Stimulated activated CD4-positive, alpha-beta T cell treated with anti-CD3 and anti-CD28 coated beads, Interleukin-1b, Interleukin-23, amount 100 ng/mL, for 1 hour (primary cell): ENCODE measurements at places on chromosomes 6 and 20.

DNA sequence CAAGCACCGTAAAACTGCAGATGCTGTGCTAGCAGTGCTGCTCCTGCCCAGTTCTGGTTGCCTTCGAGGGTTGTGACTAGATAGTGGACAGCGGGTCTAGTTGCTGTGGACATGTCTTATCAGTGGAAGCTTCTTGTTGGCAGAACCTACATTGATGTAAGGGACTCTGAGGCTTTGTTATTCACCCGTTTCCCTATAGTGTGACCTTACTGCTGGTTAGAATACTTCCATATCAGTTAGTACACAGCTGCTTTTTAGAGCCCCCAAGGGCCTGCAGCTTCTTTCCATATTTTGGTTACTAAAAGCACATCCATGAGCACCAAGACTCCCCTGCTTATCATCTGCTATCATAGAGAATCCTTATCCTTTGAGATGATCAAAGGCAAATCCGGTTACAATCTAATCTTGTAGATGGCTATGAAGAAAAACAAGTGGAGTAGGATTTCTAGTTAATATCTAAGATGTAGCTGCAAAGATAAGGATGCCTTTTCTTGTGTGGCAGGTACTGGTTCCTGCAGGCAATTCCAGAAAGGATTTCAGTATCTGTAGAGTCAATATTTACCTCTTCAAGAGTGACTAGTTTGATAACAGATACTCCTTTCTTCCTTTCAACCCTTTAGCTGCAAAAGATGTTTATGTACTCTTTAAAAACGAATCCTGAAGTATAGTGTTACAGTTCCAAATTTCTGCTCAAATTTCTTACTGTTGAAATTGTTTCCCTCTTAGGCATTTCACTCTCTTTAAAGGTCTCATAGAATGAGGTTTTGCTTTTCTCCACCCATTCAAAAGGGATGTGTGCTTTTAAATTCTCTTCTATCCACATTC lies 163.6 kb downstream of the JARID2 start:
- DNase-seq: no peak

- DNase-seq: no peak
Observed at GRCh38 chr6:108363113-108363512, 68.3 kb downstream of the AFG1L start.

- DNase-seq: no peak
Observed at GRCh38 chr6:4355241-4355640, 219.9 kb upstream of the ECI2 start.

DNA sequence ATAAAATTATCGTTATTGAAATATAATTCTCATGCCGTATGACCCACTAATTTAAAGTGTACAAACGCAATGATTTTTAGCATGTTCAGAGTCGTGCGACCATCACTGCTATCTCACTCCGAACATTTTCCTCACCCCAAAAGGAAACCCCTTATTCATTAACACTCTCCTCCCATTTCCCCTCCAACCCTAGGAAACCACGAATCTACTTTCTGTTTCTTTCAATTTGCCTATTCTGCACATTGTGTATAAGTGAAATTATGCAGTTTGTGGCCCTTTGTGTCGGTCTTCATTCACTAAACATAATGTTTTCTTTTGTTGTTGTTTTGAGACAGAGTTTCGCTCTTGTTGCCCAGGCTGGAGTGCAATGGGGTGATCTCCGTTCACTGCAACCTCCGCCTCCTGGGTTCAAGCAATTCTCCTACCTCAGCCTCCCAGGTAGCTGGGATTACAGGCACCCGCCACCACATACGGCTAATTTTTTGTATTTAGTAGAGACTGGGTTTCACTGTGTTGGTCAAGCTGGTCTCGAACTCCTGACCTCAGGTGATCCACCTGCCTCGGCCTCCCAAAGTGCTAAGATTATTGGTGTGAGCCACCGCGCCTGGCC lies 99.7 kb upstream of the ZNF217 start:
- DNase-seq: no peak

- DNase-seq: no peak
Observed at GRCh38 chr6:63802606-63803206, 167.1 kb downstream of the PHF3 start.

DNA sequence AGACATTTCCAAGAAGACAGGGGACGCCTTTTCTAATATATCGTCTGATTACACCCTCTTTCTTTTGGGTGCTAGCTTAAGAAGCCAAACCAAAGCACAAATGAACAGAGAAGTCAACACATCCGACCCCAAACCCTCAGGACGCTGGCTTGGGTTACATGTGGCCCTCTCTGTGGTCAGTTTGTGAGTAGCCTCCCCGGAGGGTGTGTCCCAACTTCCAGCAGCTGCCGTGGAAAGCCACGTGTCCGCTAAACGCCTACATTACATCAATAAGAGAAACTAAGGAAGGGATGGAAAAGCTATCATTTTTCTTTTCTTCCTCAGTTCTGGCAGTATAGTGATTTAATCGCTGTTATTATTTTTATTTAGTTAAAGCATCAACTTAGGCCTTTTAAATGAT lies 487 bp upstream of the BMP6 start:
- no peak for DNase-seq

DNA sequence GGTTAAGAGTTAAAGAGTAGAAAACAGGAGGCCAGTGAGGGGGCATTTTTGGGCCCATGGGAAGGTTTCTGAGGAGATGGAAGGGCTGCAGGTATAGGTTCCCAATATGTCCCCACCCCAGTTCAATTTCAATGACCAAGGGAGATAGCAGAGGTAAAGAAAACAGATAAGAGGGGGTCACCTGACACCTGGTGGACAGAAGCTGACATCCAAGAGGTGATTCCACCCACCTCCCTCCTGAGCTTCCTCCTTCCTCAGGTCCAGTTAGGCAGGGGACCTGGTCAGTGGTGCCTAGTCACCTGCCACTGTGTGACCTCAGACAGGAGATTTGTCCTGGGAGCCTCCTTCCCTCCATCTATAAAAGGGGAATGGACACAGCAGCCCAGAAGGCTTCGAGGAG lies 29.5 kb upstream of the MAS1L start:
- DNase-seq: no peak

DNA sequence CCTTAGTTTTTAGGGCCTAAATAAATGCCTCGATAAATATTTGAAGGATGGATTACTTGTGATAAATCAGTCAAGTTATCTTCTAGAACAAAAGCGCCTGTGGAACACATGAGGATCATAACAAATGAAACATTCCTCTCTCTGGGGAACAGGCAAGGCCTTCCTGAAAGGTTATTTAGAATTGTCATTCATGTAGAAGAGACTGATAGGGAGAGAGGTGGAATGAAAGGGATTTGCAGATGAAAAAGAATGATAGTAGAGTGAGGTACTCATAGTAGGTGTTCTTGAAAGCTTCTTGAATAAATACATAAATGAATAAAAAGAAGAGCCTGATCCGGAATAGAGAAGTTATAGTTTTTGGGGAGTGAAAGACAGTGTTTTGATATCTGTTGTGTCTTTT lies 30.5 kb downstream of the TSPYL4 start:
- DNase-seq: no peak

DNA sequence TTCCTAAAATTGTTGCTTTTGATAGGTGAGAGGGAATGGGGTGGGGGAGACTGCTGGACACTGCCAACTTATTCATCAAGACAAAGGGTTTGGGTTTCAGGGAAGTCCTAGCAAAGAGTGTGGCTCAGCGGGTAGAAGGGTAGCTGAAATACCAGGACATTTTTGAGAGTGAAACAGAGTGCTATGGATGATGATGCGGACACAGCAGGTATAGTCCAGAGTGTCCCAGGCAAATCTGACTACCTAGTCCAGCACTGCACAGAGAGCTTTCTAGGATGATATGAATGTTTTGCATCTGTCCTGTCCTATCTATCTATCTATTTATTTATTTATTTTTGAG lies 154.3 kb downstream of the BCAS1 start:
- no peak for DNase-seq

- no peak for DNase-seq
Observed at GRCh38 chr6:61649845-61650244, 636.2 kb downstream of the KHDRBS2 start.

DNA sequence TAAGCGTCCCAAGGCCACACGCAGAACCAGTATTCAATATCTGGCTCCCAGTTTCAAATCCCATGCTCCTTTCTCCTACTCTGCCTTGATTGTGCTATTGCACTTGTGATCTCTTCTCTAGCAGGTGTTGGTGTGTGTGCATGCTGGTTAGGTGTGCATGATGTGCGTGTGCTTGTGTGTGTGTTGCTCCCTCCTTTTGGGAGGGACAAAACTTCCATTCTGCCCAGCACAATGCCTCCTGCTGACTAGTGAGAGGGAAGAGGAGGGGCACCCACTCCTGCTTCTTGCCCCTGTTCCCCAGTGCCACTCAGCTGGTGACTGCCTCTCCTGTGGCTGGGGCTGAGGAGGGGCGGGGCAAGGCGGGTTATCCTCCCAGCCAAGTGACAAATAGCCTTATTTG lies 19.7 kb downstream of the CD40 start:
- no peak for DNase-seq

DNA sequence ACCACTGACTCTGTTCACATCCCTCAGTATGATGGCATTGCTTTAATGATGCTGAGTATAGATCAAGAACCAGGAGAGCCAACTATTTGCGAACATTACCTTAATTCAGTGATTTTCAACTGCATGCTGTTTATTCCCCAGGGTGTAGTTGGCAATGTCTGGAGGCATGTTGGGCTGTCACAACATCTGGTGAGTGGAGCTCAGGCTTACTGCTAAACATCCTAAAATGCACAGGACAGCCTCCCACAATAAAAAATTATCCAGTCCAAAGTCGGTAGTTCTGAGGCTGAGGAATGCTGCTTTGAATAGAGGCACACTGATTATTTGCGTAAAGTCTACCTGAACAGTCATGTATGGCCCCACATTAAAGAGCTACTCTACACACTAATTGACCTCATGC lies 94.8 kb upstream of the OPRM1 start:
- no peak for DNase-seq

DNA sequence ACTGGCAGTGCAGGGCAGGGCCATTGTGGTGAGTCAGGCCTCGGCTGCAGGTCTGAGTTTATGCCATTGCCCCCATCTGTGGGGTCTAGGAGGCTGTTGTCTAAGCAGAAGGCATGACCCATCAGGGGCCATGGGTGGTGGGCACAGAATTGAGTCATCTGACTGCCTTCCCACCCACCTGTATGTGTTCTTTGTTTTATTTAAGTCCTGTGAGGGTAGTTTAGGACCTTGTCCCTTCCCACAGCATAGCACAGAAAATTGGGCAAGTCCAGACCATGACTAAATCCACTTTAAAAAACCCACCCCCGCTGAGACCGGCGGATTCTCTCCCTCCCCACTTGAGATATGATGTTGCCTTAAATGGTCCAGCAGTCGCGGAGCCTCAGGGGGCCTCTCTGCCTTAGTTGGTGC lies 40.3 kb downstream of the ERMARD start:
- no peak for DNase-seq

- DNase-seq: no peak
Observed at GRCh38 chr6:37168811-37169495, 999 bp upstream of the PIM1 start.

- DNase-seq: no peak
Observed at GRCh38 chr6:106419900-106420613, 59.5 kb downstream of the CRYBG1 start.

DNA sequence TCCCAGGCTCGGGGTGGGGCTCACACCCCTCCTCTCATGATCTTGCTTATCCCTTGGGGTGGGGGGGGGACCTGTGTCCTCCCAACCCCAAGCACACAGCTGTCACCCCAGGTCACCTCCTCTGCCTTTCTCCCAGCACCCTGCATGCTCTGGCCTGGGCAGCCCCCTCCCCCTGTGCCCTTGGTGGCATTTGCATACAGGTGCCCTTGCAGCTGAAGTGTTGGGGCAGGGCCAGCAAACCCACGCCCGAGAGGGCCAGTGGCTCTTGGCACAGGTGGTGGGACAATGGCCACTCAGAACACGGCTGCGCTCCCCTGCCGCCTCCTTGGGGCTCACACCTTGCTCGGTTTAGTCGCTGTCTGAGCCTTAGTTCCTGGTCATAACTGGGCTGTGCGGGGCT lies 11.3 kb upstream of the MYT1 start:
- DNase-seq: no peak

- DNase-seq: no peak
Observed at GRCh38 chr6:105177556-105177955, 2.3 kb downstream of the POPDC3 start.

DNA sequence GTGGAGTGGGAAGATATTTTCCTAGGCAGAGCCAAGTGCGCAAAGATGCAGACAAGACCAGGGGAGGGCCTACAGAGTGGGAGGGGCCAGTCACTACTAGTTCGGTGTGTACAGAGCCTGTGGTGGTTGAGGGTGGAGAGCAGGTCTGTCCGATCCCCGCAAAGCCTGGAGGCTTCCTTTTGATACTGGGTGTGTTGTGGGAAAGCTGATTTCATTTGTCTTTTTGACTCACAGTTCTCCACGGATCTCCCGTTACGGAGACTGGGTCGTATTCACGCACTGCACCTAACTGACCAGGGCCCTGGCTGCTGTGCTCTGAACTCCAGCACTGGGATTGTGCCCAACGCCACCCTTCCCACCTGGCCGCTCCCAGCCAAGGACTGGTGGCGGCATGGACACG lies 1.4 kb upstream of the TIAM2 start:
- no peak for DNase-seq

GRCh38 chr6:13827032-13827431 lies 12.7 kb upstream of the MCUR1 start:
- DNase-seq: no peak

DNA sequence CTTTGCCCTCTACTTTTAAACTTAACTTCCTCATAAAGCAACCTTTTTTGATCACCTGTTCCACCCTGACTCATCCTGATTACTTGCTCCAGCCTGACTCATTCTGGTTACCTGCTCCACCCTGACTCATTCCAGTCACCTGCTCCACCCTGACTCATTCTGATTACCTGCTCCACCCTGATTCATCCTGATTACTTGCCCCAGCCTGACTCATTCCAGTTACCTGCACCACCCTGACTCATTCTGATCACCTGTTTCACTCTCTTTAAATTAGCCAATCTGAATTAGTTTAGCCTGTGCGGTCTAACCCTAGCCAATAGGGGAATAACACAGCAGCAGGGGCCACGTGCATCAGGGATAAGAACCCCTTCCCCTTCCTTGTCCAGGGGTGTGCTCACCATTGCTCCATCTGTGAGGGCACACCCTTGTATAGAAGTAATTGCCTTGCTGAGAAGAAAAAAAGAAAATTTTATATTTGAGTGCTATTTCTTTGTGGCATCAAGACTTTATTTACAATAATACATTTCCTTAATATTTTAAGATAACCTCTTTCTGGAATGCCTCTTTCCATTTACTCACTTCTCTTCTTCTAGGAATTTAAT lies 17.9 kb downstream of the HLA-G start:
- DNase-seq: no peak

DNA sequence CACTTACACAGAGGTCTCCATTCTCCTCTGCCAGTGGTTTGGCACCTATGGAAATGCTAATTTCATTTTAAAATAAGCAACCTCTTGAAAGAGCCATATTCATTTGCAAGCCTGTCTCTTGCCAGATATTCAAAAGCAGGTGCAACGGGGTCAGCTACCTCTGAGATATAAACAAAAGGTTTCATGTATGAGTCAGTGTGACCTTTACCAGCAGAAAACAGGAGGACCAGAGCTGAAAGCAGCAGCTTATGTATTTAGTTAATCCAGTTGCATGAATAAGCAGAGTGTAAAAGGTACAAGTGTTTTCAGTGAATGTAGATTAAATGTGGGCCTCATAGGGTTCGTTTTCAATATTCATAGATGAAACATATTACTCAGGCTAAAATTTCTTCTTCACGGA lies 56.0 kb downstream of the TENT5A start:
- DNase-seq: no peak
